ENCODE measurements at places on chromosomes 3 and 15.

- no peak for DNase-seq
These were observed 157.8 kb downstream of the IL1RAP start for GRCh38 chr3:190671658-190672057.

DNA sequence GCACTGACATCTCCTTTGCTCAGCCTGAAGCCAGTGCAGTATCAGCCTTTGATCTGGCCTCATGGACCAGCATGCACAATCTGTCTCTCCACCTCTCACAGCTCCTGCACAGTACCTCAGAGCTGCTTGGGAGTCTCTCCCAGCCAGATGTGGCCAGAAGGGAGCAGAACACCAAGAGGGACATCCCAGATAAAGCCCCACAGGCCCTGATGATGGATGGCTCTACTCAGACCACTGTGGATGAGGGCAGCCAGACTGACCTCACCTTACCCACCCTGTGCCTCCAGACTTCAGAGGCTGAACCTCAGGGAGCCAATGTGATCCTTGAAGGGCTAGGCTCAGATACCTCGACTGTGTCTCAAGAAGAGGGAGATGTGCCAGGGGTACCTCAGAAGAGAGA lies 44.4 kb downstream of the CDAN1 start:
- DNase-seq: no peak

DNA sequence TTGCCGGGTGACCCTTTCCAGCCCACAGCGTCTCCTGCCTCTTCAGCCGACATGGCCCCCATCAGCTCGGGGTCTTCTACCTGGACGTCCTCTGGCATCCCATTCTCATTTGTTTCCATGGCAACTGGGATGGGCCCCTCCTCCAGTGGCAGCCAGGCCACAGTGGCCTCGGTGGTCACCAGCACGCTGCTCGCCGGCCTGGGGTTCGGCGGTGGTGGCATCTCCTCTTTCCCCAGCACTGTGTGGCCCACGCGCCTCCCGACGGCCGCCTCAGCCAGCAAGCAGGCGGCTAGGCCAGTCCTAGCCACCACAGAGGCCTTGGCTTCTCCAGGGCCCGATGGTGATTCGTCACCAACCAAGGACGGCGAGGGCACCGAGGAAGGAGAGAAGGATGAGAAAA lies 170.2 kb downstream of the FEZF2 start:
- DNase-seq: no peak

- no peak for DNase-seq
These were observed 422 bp downstream of the LSAMP start for GRCh38 chr3:116444819-116445310.

DNA sequence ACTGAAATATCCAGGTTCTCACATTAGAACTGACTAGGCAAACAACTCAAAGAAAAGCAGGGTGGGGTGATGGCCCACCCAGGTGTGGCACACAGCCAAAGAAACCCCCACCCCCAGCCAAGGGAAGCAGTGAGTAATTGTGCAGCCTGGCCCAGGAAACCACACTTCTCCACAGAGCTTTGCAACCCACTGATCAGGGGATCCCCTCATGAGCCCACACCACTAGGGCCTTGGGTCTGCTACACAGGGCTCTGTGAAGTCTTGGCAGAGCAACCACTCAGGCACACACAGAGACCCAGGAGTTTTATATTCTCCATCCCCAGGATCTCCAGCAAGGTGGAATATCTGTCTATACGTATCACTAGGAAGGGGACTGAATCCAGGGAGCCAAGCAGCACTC lies 22.2 kb upstream of the TRIM42 start:
- DNase-seq: no peak

DNA sequence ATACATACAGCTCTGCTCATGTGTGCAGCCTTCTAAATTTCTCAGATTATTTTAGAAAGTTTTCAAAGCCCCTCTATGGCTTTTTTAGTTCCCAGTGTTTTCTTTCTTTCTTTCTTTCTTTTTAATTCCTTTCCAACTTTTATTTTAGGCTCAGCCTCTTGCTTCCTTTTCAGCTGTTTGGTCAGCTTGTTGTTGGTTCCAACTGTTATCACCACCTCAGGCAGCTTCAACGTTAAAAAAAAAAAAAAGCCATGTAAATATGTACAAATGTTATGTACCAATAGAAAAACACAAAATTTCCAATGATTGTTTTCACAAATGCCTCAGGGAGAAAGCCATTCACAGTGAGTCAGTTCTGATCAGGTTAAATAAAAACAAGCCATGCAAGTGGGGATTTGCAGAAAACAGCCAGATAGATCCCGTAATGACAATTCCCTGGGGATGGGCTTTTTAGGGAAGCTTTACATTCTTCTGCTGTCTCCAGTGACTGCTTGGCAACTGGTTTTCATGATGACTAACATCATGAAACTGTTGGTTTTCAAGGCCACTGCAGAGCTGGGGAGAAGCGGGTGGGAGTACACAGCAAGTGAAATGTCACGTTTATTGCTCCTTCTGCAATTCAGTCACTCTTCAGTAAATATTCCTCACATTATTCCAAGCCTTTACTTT lies 908.4 kb downstream of the EPHA3 start:
- DNase-seq: no peak

GRCh38 chr3:10524270-10524669 lies 18.9 kb upstream of the ATP2B2 start:
- no peak for DNase-seq

All from CD4-positive, alpha-beta T cell treated with Interleukin-4 for 1 hour (primary cell).